Caudate nucleus (tissue), 63 donors: ENCODE measurements at places on chromosomes 11 and 22.

GRCh38 chr11:86403458-86403857, 28.8 kb downstream of the CCDC81 start:
- DNase-seq, result no peak

DNA sequence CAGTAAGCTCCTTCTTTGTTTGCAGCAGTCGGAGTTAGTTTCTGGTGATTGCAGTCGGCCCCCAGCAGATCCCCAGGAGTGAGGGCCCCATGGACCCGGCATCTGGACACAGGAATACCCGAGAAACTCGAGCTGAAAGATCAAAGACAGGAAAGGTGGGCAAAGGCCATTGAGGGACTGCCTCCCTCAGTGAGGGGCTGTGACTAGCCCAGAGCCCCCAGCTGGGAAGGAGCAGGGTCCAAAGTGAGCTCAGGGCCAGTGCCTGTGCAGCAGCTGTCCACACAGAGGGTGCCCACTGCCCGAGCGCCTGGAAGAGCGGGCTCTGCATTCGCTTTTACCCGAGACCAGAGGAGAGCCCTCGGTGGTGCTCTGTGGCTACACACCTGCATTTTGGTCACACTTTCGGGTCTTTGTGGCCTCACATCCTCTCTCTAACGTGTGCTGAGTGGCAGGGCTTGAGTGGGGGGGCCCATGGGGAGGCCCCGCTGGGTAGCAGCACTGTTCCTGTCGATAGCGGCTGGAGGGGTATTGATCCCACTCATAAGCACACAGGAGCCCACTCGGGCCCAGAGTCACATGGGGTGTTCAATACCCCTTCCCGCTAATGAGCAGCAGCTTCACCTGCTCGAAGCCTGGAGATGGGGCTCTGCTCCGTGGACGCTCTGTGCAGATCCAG, 532.9 kb downstream of the TBC1D22A start:
- DNase-seq, result no peak

- peak; percentile 42 for DNase-seq
Measured at GRCh38 chr11:79439886-79440570, 802 bp downstream of the TENM4 start.

DNA sequence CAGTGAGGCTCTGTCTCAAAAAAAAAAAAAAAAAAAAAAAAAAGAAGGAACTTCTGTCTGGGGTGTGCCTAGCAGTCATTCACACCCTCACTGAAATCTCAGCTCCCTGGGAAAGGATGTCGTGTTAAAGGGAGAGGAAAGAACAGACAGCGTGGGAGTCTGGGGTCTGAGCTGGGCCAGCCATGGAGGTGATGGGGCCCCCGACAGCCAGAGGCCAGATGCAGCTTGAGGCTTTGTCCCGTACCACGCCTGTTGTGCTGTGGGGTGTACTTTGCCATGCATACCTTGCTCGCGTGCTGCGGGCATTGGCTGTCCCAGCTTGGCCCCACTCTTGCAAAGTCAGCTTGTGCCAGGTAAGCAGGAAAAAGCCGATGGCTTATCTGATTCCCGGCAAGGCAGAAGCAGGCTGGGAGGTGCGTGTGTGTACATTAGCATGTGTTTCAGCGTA, 4.6 kb downstream of the SYT12 start:
- no peak for DNase-seq

DNA sequence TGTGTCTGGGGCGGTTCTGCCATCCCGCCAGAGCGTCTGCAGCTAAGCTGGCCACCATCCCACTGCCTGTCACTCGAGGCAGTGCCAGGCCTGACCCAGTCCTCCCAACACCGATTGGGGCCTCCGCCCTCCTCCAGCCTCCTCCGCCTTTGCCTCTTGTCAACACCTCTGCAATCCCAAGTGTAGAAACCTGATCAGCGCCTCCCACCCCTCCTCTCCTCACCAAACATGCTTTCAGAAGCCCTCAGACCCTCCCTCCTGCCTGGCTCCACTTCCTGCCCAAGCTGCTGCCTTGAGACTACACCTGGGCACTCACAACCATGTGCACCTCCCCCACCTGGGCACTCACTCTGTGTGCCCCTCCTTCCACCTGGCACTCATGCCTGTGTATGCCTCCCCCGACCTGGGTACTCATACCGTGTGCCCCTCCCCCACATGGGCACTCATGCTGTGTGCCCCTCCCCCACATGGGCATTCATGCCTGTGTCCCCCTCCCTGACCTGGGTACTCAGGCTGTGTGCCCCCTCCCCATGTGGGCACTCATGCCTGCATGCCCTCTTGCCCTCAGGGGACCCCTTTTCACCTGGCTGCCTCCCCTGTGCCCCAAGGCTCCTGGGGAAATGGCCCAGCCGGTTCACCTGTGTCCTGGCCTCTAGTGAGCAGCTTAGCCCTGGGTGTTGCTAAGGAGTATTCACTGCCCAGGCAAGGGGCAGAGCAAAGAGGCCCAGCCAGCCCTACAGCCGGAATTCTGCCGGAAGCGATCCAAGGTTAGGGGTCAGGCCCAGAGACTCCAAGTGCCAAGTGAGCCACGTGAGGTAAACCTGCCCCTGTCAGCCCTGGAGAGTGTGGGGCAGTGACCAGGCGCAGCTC, 5.5 kb upstream of the IFITM10 start:
- no peak for DNase-seq

- no peak for DNase-seq
Measured at GRCh38 chr11:110158317-110159200, 65.4 kb downstream of the ZC3H12C start.

DNA sequence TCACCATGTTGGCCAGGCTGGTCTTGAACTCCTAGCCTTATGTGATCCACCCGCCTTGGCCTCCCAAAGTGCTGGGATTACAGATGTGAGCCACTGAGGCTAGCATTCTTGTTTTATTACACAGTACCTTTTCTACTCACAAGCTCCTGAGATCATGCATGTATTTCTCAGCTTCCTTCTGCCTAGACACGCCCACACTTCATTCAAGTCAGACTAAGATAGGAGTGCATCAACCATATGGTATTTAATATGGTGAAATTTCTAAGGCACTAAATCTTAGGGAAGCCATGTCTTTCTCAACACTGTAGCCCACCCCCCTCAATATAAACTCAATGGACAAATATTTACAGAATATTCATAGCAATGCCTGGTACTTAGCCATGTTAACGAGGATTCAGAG, 62.1 kb downstream of the SLC25A17 start:
- DNase-seq, result no peak

DNA sequence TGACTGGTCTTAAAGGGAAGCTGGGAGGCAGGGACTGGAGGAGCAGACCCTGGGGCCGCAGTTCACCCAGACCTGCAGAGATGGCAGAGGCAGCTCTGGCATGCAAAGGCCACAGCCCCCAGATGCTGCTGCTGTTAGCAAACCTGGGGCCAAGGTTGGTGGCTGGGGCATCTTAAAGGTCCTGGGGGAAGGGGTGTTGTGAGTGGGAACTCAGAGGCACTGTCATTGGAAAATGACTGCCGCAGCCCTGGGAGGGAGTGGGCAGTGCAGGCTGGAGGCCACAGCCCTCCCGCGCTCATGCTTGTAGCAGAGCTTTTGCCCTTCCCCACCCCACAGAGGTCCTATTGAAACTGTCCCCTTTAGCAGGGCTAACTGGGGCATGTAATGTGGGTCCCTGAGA, 111.8 kb downstream of the CTTN start:
- DNase-seq, result no peak

DNA sequence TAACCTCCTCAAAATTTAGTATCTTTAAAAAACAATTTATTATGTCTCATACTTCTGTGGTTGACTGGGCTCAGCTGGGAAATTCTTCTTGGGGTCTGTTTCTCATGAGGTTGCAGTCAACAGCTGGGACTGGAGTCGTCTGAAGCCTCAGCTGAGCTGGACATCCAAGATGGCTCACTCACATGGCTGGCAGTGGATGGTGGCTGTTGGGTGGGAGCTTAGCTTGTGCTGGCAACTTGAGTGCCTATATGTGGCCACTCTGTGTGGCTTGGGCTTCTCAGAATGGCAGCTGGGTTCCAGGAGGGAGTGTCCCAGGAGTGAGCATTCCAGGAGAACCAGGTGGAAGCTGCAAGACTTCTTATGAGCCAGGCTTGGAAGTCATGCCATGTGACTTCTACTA, 13.2 kb downstream of the THY1 start:
- DNase-seq, result no peak
